Sigmoid colon (tissue), 7 donors: ENCODE measurements at places on chromosomes 1 and 21. TPM values are rescaled to one million over a fixed set of nuclear protein-coding genes. Genes with fewer than 3 reads are reported as not detected.

- DNase-seq: no peak
These were observed 1234.4 kb downstream of the KCNT2 start for GRCh38 chr1:195373856-195374255.

GRCh38 chr1:184691719-184692324, 62.8 kb downstream of the EDEM3 start:
- no peak for DNase-seq

- no peak for DNase-seq
These were observed 50.3 kb downstream of the CHD1L start for GRCh38 chr1:147292631-147293251.

- DNase-seq: no peak
These were observed 135.5 kb upstream of the GRIK3 start for GRCh38 chr1:37169743-37170275.

DNA sequence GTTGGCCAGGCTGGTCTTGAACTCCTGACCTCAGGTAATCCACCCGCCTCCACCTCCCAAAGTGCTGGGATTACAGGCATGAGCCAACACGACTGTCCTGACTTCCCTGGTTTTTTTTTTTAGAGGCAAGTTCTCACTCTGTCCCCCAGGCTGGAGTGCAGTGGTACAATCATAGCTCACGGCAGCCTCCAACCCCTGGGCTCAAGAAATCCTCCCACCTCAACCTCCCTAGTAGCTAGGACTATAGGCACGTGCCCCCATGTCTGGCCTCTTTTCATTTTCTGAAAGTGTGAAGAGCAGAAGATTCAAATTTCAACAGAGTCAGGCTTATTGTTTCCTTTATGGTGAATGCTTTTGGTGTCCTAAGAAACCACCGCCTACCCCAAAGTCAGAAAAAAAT, 21.7 kb upstream of the SOX13 start:
- DNase-seq: no peak

GRCh38 chr1:234842726-234843641, 233.0 kb upstream of the IRF2BP2 start:
- no peak for DNase-seq

DNA sequence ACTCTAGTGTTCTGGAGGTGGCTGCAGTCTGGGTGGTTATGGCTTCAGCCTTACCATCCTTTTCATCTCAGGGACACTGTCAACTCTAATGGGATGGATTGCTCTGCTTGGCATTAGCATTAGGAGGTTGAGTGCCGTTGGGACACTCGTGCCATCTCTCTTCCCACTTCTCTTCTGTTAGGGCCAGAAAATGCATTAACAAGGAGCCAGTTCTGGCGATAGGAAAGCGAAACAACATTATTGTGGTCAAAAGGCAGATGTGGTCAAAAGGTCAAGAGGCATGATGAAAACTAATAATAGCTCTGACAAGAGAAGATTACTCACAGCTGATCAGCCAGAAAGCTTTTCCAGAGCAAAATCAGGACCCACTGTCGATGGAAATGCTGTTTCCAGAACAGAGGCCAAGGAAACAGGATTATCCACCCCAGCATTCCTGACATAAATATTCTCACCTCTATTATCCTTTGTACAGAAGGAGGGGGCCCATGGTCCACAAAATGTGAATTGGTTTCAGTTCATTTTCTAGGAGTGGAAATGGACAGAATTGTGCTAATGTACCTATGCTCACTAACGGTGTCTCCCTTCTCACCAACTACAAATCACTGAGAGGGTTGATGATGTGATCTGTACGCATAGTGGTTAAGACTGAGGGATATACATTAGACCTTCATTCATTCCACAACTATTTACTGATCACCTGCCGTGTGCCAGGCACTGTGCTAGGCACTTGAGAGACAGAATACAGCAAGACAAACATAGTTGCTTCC, 72.0 kb downstream of the ST6GALNAC5 start:
- no peak for DNase-seq

- DNase-seq: no peak
These were observed 24.8 kb upstream of the C1orf159 start for GRCh38 chr1:1140673-1141072.

DNA sequence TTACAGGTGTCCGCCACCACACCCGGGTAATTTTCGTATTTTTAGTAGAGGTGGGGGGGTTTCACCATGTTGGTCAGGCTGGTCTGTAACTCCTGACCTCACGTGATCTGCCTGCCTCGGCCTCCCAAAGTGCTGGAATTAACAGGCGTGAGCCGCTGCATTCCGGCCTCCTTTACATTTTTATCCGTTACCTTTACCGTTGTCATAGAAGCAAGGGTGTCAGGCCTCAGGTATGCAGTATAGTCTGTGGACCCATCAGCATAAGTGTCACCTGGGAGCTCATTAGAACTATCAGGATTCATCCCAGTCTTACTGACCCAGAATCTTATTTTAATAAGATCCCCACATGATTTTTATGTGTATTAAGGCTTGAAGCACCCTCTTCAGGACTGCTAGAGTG, 5.4 kb downstream of the CDC42 start:
- no peak for DNase-seq

DNA sequence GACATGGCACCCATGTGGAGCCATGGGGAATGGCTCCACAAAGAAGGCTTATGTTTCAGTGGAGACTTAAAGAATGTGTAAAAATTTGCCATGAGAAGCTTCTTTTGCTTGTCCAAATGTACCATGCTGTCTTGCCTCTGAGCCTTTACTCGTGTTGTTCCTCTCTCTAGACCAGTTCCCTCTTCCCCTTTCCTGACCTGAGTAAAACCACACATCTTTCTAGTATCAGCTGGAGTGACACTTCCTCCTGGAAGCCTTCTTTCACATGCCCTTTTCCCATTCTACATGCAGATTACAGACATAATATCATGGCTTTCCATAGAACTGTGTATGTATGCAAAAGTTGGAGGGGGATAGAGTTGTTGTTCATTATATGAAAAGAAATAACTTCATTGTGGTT, 13.6 kb upstream of the GPX7 start:
- no peak for DNase-seq

- DNase-seq: no peak
These were observed 172.4 kb downstream of the C1orf21 start for GRCh38 chr1:184559117-184559713.

DNA sequence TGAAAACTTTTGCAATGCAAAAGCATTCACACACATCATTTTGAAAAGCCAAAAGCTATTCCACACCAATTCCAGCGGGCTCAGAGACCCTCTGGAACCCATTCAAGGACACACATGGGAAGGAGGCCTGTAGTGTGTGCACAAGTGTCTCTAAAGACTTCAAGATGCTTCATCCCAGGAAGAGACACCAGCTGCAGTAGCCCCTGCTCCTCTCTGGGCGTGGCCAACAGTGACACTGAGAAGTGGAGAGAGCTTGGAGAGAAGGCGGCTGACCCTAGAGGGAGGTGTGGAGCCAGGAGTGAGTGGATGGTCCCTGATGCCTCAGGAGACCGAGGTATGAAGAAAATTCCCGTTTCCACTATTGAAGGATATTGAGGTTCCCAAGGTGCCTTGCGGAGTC, 14.9 kb upstream of the TNNI1 start:
- no peak for DNase-seq

Gene TRIM46
- total RNA-seq: 0.16 TPM

Gene DMBX1
- total RNA-seq: not detected

Gene VSIG8
- total RNA-seq: not detected

Gene BROX
- total RNA-seq: 61.7 TPM

Gene CLCA4
- 2.1 TPM for total RNA-seq

Gene LAD1
- total RNA-seq: not detected

Gene LINGO4
- total RNA-seq: not detected

Gene TMOD4
- total RNA-seq: not detected

Gene LIPI
- total RNA-seq: not detected
